ENCODE measurements at places on chromosomes 16 and 17. TPM values are rescaled to one million over a fixed set of nuclear protein-coding genes. Genes with fewer than 3 reads are reported as not detected.

Gene AOC3
- 6.2 TPM for total RNA-seq

Gene NHLRC4
- total RNA-seq = 0.87 TPM

Gene ACAP1
- 60.6 TPM for total RNA-seq

Gene SNX20
- not detected for total RNA-seq

Gene RNF43
- 3.5 TPM for total RNA-seq

DNA sequence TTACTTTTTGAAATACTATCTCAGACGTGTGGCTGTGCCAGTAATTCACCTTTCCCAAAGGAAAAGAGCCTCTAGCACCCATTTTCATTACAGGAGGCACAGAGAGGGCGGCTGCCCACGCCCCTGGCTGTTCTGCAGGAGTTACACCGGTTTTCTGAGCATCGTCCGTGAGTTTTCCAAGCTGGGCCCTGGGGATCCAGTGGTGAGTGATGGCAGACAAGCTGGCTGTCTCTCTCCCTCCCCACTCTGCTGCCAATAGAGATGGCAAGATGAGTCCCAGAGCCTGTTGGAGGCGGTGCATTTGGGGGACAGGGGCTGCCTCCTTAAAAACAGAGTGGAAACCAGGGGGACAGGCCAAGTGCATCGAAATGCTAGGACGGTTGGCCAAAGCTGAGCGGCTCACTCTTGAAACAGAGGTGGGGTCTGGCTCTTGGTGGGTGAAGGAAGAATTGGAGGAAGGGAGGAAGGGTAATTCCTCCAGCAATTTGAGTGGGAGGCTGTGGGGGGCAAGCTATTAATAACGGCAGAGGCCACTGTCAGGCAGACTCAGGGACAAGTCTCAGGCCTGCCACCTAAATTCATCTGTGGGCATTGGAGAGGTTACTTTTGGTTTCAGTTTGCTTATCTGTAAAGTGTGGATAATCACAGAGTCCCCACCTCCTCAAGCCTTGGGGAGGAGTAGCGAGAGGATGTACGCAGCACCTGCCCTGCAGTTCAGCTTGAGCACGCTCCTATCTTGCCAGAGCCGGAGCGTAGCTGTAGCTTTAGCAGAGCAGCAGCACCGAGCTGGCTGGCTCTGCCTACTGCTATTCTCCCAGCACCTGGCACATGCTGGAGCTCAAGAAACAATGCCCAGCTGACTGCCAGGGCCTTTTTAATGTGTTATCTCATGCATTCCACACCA lies 7.5 kb upstream of the NOS2 start:
- H3K27me3 ChIP-seq = no peaks in the 10 kb centered on the region
- H3K4me1 ChIP-seq = peaks cover 30% of the 10 kb centered on the region
- peaks cover 5% of the 10 kb centered on the region for H3K36me3 ChIP-seq
- no peak overlapping the region for H3K27ac ChIP-seq
- no peak for DNase-seq
- H3K4me3 ChIP-seq = no peak overlapping the region

DNA sequence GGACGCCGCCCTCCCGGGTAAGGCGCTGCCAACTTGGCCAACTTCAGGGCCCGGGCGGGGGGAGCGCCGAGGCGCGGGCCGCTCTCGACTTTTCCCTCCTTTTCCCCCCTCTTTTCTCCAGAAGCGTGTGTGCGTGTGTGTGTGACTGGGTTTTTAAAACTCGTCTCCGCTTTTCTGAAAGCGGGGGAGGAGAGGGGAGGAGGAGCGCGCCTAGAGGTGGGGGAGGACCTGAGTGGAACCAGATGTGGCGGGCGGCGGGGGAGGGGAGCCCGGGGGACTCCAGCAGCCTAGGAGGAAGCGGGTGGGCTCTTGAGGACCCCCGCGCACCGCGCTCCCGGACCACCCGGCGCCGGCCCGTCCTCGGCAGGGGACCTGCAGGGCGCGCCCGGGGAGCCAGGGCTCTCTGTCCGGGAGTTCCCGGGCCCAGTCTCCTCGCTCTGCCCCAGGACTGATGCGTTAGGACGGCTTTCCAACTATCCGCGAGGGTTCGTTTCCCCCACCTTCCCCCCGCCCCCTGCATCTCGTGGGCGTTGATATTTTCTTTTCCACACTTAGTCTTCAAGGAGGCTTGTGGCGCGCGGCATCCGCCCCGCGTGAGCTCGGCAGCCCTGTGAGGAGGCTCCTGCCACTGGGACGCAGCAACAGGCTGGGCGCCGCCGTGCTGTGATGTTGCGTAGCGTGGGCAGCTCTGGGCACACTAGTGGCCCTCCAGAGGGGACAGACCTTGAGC lies 599 bp downstream of the MRC2 start:
- no peak overlapping the region for H3K27ac ChIP-seq
- DNase-seq = no peak
- 0 out of 2 replicates have a peak, but pooled peaks cover 3% of the 10 kb centered on the region for H3K36me3 ChIP-seq
- H3K4me1 ChIP-seq = peaks cover 46% of the 10 kb centered on the region

DNA sequence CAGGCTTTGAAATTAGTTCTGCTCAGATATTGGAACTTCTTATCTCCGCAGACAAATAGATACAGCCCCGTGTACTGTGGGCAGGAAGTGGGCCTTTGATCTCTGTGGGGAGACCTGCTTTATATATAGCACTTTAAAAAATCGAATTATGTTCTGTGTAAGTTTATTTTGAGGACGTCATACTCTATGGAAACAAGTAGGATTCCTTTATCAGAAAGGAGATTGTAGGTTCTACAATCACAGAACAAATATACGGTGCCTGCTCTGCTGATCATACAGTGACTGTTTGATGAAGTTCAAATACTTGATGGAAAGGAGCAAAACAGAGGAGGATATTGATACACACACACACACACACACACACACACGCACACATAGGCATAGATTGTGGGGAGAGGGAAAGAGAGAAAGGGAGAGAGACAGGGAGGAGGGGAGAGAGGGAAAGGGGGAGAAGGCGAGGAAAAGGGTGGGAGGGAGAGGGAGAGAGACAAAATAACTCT lies 14.7 kb upstream of the TMEM220 start:
- H3K4me1 ChIP-seq = peaks cover 17% of the 10 kb centered on the region
- H3K27ac ChIP-seq = no peak overlapping the region
- no peaks in the 10 kb centered on the region for H3K36me3 ChIP-seq
- no peak for DNase-seq
- H3K27me3 ChIP-seq = no peaks in the 10 kb centered on the region

DNA sequence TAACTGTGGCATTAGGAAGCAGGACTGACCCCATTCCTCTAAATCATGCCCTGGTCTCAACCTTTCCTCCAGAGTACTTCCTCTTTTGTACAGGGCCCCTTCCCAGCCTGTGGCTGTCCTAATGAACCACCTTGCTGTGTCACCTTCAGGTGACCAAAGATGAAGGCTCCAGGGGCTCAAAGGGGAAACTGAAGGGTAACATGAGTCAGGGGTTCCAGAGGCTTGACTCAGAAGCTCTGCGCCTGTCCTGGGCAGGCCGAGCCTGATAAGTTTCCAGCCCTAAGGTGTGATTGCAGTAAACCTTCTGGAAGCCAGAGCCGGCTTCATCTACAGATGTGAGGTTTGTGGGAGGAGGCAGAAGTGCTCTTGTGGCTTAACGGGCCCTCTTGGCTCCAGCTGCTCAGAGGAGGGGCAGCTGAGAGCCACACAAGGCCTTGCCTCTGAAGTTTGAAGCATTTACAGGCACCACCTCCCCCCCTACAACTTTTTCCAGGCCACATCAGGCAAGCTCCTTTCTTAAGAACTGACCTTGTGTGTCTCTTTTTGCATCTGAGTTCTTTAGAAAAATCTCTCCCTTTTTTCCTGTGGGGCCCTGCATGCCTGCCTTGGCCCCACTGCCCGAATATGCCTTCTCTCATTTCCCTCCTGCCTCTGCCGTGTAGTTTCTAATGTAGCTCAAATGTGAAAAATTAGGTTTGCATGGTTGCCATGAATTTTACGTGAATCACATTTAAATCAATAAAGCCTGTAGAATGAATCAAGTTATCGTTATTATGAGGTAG lies 149.9 kb downstream of the CLEC16A start:
- DNase-seq = no peak
- H3K4me3 ChIP-seq = no peak overlapping the region
- H3K27me3 ChIP-seq = no peaks in the 10 kb centered on the region
- H3K4me1 ChIP-seq = peaks cover 2% of the 10 kb centered on the region
- no peaks in the 10 kb centered on the region for H3K36me3 ChIP-seq
- H3K27ac ChIP-seq = no peak overlapping the region

GRCh38 chr17:3006801-3007200 lies 56.6 kb downstream of the OR1D5 start:
- no peaks in the 10 kb centered on the region for H3K4me1 ChIP-seq
- no peaks in the 10 kb centered on the region for H3K27me3 ChIP-seq
- DNase-seq = no peak
- no peak overlapping the region for H3K4me3 ChIP-seq
- peaks cover 41% of the 10 kb centered on the region for H3K36me3 ChIP-seq

DNA sequence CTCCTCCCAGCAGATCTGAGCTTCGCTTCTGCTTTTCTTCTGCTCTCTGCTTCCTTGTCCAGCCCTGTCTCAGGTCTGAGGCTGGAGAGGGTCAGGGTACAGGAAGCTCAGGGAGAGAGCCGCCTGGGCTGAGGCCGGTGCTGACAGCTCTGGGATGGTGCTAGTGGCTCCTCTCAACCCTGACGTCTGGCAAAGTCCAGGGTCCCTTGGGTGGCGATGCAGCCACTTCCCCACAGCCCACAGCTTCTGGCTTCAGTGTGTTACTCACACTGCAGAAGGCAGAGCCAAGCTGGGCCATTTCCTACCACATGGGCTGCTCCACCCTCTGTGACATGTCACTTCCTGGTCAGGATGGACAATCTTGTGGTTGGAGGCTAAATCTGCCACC lies at the start of gene CD300C:
TSS of gene CD300C (minus strand) at position 273 of the 388 bp plus-strand sequence. CDS start 333 bp downstream, outside the sequence.
- no peak within 1 kb of the TSS for H3K4me3 ChIP-seq
- H3K36me3 ChIP-seq = no peaks in the 10 kb centered on the region
- H3K27ac ChIP-seq = no peak within 1 kb of the TSS
- no peaks in the 10 kb centered on the region for H3K27me3 ChIP-seq

DNA sequence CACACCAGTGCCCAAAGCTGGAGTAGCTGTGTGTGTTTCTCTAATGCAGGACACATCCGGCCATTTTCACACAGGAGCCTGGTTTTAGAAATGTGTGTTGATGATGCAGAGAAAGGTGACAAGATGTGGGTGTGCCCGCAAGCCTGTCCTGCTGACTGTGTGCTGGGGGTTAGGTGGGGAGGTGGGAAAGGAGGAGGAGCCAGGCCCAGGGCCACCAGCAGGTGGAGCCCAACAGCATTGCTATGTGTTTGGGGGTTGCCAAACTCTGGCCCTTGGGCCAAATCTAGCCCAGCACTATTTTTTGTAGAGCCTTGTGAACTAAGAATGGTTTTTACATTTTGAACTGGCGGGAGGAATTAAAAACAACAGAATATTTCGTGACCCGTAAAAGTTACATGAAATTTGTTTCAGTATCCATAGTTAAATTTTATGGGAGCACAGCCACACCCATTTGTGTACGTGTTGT lies 61.7 kb upstream of the LGALS9 start:
- H3K27ac ChIP-seq = peak overlapping the region; percentile 50
- peaks cover 1% of the 10 kb centered on the region for H3K36me3 ChIP-seq
- no peak overlapping the region for H3K4me3 ChIP-seq
- peaks cover 53% of the 10 kb centered on the region for H3K4me1 ChIP-seq
- H3K27me3 ChIP-seq = no peaks in the 10 kb centered on the region

GRCh38 chr16:30521873-30522641 lies 4.3 kb downstream of the ZNF768 start:
- DNase-seq = no peak
- H3K27me3 ChIP-seq = peaks cover 3% of the 10 kb centered on the region
- no peak overlapping the region for H3K4me3 ChIP-seq
- peak overlapping the region; percentile 21 for H3K27ac ChIP-seq

DNA sequence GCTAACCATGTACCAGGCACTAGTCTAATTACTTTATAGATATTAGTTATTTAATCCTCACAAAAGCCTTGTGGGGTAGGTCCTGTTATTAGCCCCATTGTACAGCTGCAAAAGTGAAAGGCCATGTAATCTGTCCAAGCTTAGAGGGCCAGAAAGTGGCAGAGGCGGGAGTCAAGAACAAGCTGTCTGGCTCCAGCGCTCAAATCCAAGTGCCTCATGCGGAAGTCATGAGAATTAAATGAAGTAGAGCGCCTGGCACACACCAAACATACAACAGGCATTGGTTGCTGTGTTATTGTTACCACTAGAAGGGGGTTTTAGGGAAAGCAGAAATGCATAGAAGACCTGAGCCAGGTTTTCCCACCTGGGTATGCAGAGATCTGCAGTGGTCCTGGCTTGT lies 1.2 kb downstream of the AQP8 start:
- no peaks in the 10 kb centered on the region for H3K4me1 ChIP-seq
- no peaks in the 10 kb centered on the region for H3K27me3 ChIP-seq
- no peak overlapping the region for H3K27ac ChIP-seq
- no peaks in the 10 kb centered on the region for H3K36me3 ChIP-seq

GRCh38 chr17:82152556-82153294 lies 54.7 kb upstream of the FASN start:
- no peak overlapping the region for H3K4me3 ChIP-seq
- H3K36me3 ChIP-seq = peaks cover 7% of the 10 kb centered on the region
- H3K4me1 ChIP-seq = 0 out of 2 replicates have a peak, but pooled peaks cover 3% of the 10 kb centered on the region
- no peaks in the 10 kb centered on the region for H3K27me3 ChIP-seq

GRCh38 chr17:76820039-76820438 lies 48.2 kb upstream of the MGAT5B start:
- no peak overlapping the region for H3K4me3 ChIP-seq
- peaks cover 16% of the 10 kb centered on the region for H3K4me1 ChIP-seq
- no peak for DNase-seq
- no peaks in the 10 kb centered on the region for H3K27me3 ChIP-seq
- H3K27ac ChIP-seq = no peak overlapping the region

DNA sequence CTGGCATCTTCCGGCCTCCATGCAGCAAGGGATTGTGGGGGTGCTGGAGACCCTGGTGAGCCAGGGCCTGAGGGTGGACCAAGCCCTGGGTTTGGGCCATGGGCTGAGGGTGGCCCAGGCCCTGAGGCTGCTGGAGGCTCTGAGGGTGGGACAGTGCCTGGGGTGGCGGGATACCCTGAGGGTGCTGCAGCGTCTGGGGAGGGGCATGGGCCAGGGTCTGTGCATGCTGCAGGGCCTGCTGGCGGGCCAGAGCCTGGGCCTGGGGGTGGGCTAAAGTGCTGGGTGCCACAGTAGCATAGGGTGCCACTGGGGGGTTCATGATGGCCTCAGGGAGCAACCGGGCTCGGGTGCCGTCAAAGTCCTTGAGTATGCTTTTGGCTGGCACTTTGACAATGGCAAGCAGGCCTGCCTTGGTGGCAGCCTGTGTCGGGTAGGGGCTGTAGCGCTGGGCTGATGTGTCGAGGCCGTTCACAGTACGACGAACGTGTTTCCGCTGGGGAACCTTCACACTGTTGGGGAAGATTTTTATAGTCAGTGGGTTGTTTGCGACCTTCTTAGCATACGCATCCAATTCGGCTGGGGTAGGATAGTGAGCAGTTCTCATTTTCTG lies 15.6 kb downstream of the TRAF4 start:
- H3K27ac ChIP-seq = peak overlapping the region; percentile 96
- peaks cover 74% of the 10 kb centered on the region for H3K4me1 ChIP-seq
- no peak for DNase-seq
- no peaks in the 10 kb centered on the region for H3K27me3 ChIP-seq

All from WTC11 (cell line).